ENCODE measurements at places on chromosomes 7 and 10. TPM values are rescaled to one million over a fixed set of nuclear protein-coding genes. Genes with fewer than 3 reads are reported as not detected.
A peak's percentile ranks its signal among the peaks of the same experiment; 100 is the strongest.

Gene CDK14
- 41.5 TPM for total RNA-seq

Gene PAX2
- not detected for total RNA-seq

Gene RET
- total RNA-seq: not detected

GRCh38 chr7:113804475-113805095 lies 114.2 kb downstream of the PPP1R3A start:
- no peak for DNase-seq

GRCh38 chr7:43495572-43495971 lies 87.3 kb upstream of the STK17A start:
- DNase-seq: no peak

DNA sequence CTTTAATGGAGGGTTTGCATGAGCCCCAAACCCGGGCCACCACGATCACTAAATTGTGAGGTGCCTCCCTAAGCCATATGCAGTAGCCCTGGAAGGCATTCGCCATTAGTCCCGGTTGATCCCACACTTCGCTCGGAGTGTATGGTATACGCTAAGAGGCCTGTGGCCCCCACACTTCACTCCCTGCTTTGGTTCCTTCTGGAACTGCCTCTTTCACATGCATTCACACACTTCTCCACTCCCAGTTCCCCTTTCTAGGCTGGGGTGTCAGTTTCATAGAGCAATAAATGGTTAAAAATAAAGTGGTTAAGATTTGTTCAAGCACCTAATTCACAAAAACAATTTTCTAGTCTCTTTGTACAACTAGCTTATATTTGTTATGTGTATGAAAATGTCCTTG lies 212.1 kb upstream of the KCND2 start:
- no peak for DNase-seq

Gene SPDYE9
- total RNA-seq: not detected

Gene ZNF425
- 2.0 TPM for total RNA-seq

Gene DLX6
- not detected for total RNA-seq

DNA sequence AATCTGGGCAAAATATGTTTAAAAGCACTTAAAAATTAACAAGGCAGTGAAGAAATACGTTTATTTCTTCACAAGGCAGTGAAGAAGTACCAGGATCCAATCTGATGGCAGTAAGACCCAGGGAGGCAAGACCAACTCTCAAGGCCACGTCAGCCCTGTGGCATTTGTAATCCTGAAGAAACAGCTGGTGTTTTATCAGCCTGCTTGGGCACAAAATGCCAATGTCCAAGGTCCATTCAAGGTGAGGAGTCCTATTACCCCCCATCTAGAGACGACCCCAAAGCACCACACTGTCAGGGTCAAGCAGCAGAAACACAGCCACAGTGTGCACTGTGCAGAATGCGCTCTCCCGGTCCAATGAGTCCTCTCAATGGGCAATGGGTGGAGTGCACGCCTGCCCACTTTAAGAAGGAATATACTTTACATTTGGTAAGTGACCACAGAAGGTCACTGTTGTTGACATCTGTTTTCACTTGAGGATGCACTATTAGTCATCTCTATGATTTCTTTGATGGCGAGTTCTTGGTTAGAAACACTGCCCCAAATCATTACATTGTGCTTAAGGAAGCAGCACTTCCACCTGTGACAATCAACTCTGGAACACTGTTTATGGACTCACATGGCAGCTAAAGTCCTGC lies 12.8 kb downstream of the CPXM2 start:
- DNase-seq: no peak

DNA sequence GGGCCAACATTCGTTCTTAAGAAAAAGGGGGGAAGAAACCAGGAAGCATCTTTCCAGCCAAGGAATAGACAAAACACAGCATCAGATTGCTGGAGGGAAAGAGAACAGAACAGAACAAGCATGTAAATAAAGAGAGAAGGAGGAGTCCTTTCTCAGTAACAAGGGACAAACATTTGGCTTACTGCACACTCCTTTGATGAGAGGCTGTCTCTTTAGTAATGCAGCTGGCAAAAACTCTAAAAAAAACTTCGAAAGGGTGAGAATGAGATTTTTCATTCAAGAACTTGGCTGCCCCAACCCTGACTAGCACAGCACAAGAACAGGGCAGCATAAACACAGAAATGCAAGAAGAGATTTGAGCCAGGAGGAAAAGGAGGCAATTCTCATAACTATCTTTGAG lies 38.9 kb upstream of the IL6 start:
- no peak for DNase-seq

Gene ZNF248
- 6.5 TPM for total RNA-seq

Gene PTEN
- total RNA-seq: 76.9 TPM

DNA sequence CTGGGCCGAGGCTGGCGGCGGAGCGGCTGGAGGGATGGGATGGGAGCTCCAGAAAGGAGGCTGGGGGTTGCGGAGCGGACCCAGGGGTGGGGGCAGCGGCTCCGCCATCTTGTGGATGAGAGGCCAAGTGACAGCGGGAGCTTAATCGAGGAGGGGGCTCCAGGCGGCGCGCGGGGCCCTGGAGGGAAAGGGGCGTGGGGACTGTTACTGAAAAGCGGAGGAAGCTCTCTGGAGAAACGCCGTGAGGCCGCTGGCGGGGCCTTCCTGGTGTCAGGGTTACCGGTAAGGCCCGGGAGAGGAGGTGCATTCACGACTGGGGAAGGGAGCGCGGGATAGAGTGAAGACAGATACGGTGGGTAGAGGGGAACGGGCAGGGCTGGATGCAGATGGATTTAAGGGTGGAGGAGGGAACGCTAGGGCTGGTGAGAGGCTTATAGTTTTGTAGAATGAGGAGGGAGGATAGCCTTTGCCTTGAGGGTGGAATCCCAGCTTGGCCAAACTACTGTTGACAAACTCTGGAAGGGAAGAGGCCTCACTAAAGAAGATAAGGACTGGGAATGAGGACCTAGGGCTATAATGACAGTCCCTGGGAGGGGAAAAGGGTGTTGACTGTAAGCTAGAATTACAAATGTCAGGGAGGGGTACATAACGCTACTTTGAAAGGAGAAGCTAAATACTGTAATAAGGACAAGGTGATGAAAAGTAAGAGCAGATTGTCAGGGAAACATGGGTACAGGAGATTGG lies 535 bp downstream of the BTRC start:
- no peak for DNase-seq

- no peak for DNase-seq
These were observed 196.4 kb downstream of the EVX1 start for GRCh38 chr7:27438881-27439589.

GRCh38 chr10:114073395-114074186 lies 29.9 kb downstream of the ADRB1 start:
- DNase-seq: no peak

DNA sequence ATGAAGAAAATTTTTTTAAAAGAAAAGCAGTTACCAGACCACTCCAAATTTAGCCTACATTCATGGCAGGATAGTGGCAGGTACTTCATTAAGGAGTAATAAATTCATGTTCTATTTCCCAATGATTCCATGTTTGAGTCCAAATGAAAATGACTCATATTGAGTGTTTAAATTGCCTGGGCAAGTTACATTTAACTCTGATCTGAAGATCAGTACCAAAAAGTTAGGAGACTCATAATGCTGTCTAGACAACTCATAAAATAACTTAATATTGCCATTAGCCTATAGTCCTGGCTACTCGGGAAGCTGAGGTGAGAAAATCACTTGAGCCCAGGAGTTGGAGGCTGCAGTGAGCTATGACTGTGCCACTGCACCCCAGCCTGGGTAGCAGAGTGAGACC lies 13.0 kb downstream of the BRAF start:
- DNase-seq: no peak

Gene SORCS1
- total RNA-seq: not detected

Gene SGCE
- total RNA-seq: 53.3 TPM

Gene CPA5
- total RNA-seq: not detected

- DNase-seq: no peak
These were observed 65.4 kb upstream of the TNS3 start for GRCh38 chr7:47647181-47647917.

DNA sequence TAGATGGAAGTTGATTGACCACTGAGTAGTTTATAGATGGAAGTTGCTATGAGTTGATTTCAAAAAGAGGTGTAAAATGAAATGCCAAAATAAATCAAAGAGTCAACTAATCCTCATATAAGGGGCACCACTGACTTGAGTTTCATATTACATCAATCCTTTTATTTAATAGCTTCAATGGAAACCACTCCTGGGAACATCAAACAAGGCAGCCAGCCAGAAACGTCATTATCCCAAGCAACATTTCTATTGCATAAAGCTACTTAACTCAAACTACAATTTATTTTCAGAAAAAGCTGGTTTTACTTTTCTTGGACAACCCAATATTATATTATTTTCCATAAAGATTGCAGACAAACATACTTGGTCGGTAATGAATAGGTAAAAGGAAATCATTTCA lies 162.1 kb downstream of the TSPAN12 start:
- DNase-seq: no peak

DNA sequence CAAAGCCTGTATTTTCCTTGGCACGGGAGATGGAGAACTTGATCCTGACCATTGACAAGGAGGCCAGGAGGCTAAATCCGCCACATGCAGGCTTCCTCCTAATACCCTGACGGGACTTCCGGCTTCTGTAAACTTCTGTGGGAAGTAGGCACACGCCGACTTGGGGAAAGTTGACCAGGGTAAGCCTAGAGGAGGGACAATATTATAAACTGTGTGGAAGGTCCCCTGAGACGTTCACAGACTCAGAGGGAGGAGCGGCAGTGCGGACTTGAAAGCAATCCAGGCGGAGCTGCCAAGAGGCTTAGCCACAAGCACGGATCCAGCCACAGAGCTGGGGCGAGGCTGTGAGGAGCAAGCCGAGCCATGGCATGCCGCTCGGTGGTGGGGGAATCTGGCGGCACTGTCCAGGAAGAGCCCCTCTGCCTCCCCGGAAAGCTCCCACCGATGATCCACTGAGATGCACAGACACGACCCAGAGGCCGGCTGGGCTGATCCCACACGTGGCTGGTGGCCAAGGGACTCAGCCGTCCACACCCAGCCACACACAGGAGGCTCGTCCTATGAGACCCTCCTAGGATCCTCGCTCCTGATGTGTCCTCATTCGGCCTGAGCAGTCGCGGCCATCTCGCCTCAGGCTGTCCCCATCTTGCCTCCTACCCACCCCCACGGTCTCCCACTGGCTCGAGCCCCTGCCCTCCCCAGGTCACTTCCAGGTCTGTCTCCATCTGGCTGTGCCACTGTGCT lies 40.0 kb upstream of the INSIG1 start:
- peak; percentile 73 for DNase-seq

DNA sequence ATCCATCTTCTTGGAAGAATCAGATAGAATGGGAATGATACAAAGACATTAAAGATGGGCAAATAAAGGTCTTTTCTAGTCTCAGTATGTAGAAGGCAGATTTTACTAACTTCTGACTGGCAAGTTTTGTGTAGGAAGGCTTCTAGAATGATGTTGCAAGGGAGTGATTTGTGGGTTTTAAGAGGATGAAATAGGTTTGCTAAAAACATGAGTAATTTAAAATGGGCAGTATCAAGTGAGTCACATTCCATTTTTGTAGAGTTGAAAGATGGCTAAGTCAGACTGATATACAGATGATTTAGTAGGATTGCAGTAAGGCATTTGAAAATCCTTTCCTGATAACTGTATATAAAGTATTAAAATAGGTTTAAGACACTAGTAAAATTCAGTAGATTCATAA lies 777.4 kb downstream of the SORCS1 start:
- DNase-seq: no peak

Gene GALNT17
- not detected for total RNA-seq

DNA sequence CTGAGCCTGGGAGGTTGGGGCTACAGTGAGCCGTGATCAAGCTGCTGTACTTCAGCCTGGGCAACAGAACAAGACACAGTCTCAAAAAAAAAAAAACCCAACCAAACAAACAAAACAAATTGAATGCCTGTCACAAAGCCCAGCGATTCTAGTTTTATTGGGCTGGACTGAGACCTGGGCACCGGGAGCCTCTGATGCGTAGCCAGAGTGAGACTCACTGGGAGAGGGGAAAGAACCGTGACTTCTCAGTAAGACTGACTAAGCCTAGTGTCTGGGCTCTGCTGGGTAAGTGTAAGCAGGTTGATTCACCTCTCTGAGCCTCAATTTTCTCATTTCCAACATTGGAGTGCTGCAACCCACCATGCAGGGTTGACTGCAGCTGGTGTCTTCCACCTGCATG lies 10.1 kb upstream of the LEP start:
- DNase-seq: no peak

Gene SLC39A12
- total RNA-seq: not detected

DNA sequence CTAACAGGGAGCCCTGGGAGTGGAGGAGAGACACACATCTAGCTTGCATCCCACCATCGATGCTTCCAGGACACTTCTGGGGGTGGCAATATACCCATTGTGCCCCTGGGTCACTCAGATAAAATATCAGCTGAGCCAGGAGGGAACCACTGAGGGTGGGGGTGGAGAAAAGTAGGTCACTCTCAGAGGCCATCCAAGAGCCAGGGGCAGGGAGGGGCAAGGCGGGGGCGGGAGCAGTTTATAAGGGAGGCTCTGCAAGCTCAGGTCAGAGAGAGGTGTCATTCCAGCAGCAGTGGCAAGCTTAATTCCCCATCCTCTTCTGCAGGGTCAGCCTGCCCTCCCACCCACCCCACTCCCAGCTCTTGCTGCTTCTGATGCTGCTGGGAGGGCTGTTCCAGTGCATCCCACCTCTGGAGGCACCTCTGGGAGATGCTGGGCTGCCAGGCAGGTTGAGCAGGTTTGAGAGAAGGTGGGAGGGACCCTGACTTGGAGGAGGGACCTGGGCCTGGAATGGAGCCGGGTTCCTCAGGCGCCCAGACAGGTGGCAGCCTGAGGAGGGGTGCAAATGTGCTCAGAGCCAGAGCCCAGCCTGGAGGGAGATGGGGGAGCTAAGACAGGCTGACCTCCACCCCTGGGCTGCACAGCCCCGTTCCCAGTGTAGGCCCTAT lies 20.1 kb upstream of the TLX1 start:
- DNase-seq: no peak

Data from endothelial cell of umbilical vein (primary cell).